ENCODE measurements at places on chromosomes 7 and 10. TPM values are rescaled to one million over a fixed set of nuclear protein-coding genes. Genes with fewer than 3 reads are reported as not detected.

DNA sequence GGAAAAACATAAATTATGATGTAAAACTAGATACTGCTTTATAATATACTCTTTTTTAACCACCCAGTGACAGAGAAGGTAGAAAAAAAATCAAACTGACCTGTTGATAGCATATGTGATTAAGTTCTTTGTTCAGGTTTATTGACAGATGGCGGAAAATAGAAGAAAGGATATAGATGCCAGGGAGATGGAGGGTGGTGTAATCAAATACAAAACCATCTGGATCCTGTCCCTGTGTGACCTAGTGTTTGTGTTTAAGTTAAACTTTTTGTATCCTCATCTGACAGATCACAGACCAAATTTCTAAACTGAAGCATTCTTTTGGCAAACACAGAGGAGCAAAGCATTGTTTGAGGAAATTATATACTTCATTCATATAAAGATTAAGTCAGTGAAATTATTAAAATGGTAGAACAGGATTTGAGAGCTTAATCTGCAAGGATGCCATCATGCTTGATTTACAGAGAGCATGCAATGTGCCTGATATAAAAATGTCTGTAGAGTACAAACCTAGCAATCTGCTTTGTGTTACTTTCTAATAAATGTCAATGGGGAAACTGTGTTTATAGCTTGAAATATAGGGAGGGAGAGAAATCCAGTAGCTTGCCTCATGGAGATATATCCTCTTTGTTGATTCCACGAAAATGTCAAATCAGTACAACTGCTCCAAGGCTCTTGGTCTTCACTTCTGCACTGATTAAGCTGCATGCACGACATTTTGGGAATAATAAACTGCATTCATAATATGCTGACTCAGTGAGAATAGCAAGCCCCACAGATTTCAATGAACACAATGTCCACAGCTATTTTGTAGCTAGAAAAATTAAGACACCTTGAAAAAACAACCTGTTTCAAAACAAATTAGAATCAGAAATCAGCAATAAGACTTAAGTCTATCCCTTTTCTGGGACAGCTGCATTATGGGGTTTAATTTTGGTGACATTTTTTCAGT is 39.0 kb downstream of the SEM1 start:
- DNase-seq = no peak

- no peak for DNase-seq
Observed at GRCh38 chr10:26291721-26292480, 75.3 kb downstream of the GAD2 start.

GRCh38 chr10:70158113-70158512 is 11.6 kb upstream of the TYSND1 start:
- no peak for DNase-seq

The PNLIPRP3 gene
- not detected for total RNA-seq

GRCh38 chr10:72753760-72754231 is 61.9 kb downstream of the MCU start:
- DNase-seq = no peak

DNA sequence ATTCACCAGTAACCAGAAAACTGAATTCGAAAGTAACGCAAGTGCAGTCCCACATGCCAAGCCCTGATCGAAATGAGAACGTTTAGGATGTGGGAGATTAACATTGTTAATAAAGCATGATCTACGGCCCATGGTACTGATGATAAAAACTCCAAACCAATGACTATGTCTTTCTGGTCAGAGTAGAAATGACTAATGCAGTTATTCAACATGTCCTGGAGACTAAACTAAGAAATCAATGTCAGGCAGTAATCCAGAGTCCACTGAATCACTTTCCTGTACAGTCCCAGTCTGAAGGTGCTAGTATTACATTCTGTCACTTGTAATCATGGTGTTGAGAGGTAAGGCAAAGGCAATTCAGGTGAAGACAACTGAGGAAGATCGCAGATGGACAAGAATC is 14.4 kb downstream of the NPSR1 start:
- no peak for DNase-seq

The MYL7 gene
- 2.0 TPM for total RNA-seq

GRCh38 chr10:58513188-58514110 is 777 bp downstream of the BICC1 start:
- DNase-seq = peak; percentile 80

DNA sequence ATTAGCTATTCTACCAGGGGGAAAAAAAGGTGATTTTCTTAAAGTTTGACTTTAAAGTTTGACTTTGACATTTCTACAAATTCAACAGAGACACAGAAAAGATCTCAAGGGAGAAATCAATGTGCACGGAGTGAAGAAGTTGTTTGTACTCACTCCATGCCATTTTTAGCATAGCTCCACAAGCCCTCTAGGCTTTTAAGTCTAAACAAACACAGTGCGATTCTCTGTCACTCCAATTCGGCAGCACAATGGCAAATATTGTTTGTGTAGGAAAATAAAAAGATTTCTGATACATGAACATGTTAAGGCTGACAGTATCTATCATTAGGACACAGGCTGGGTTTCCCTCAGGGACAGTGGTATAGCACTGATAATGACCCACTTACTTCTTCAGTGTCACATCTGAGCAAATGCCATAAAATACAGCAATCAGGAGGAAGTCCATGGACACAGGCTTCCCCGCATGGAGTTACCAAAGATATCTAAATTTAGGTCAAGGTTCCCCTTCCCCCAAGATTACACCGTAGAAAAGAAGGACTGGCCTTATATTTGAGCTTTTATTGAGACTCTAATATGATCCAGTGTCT is 28.0 kb downstream of the GSAP start:
- DNase-seq = no peak

The TRPV5 gene
- not detected for total RNA-seq

DNA sequence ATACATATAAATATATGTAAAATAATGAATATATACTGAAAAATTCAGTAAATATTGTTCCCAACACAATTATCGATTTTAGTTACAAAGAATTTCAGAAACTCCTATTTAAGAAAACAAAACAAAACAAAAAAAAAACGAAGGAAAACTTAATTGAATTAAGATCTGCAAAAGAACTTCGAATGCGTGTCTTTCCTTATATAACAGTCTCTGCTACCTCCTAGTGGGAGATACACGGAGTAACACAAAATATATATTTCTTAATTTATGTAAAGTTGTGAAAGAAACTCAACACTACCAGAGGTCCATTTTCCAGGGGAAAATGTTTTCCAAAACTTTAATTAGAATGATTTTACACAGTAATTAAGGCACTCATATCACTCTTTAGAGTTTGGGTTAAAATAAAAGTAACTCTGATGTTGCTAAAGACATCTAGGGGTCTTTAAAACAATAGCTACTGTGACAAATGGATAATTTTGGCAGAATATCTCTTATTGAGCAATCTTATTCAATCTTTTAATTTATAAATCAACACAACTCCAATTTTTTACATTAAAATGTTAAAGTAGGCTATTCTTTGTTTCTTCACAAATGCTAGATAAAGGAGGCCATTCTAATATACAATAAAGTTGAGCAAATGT is 41.6 kb downstream of the NEBL start:
- no peak for DNase-seq

The WNT8B gene
- 0.36 TPM for total RNA-seq

DNA sequence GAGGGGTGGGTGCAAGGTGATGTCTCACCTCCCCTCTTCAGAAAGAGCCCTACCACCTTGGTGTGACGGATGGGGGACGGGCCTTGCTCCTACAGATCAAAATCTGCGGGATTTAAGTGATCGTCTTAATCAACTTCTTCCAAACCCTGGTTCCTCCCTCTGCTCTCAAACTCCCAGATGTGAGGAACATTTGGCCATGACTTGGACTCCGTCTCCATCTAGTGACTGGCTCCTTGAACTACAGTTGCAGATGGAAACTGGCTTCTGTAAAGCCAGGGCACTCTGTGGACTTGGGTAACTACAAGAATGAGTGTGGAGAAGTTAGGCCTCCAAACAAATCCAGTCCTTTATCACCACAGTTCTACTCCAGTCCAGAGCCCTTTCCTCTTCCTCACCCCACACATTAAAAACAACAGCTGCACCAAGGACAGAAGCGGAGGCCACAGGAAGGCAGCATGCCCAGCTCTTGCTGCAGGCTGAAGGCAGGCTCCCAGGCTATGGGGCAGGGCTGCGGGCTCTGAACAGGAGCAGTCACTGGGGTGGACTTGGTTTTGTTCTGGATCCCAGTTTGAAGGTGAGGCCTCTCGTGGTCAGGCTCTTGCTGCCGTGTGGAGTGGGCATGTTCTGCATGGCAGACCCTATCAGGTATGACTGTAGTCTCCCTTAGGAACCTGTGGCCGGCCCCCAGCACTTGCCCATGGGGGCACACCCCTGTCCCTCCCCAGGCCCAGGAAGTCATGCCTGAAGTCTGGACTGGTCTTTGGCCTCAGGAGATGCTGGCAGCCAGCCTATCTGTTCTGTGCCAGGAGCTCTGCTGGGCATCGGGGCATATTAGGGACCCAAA is 79.4 kb downstream of the VWC2 start:
- DNase-seq = peak; percentile 54

The PTN gene
- total RNA-seq = 4.3 TPM

The C10orf53 gene
- total RNA-seq = not detected

The LRRD1 gene
- not detected for total RNA-seq

DNA sequence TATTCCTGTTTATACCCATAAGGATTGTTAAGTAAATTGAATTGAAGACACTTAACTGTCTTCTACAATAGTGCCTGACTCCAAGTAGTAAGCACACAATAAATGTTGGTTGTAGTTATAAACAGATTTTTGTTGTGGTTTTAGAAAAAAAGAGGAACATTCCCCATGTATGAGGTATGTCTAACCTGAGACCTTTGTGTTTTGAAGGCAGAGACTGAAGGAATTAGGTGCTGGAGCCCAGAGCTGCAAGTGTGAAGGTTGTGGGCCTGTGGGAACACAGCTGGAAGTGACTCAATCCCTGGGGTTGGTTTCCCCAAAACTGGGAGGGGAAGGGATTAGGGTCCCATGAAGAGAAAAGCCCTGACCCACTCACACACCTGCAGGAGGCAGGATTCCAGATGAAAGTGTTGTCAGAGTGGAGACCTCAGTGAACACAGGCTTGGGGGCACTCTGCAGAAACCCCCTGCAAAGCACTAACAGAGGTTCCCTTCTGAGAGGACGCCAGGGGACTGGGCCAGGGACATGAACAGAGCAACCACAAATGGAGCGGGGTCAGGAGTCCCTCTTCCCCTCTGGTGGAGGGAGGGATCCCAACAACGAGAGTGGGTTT is 265.1 kb upstream of the KLF14 start:
- DNase-seq = no peak

- DNase-seq = no peak
Observed at GRCh38 chr7:146728611-146729010, 612.0 kb downstream of the CNTNAP2 start.

The NACAD gene
- total RNA-seq = 5.7 TPM

The NPY4R gene
- total RNA-seq = not detected

Data from ovary (tissue), 10 donors.